Nephron progenitor cell (in vitro differentiated cells): ENCODE measurements at places on chromosomes 2 and 18.

DNA sequence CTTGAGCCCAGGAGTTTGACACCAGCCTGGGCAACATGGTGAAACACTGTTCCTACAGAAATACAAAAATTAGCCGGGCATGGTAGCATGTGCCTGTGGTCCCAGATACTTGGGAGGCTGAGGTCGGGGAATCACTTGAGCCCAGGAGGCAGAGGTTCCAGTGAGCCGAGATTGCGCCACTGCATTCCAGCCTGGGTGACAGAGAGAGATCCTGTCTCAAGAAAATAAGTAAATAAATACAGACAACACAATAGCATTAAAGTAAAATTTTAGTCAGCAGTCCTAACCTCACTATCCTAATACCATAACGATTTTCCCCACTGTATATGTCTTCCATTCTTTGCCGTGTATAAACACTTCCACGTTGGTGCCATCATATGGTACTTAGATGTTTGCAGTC lies 83.0 kb upstream of the MBOAT2 start:
- peaks cover 28% of the 10 kb centered on the region for H3K4me1 ChIP-seq
- peaks cover 5% of the 10 kb centered on the region for H3K27me3 ChIP-seq
- peaks cover 7% of the 10 kb centered on the region for H3K36me3 ChIP-seq

GRCh38 chr18:34322365-34323289 lies 97.9 kb upstream of the NOL4 start:
- H3K36me3 ChIP-seq = peaks cover 4% of the 10 kb centered on the region
- peaks cover 6% of the 10 kb centered on the region for H3K27me3 ChIP-seq
- no peak overlapping the region for H3K4me3 ChIP-seq
- no peak overlapping the region for H3K27ac ChIP-seq
- peak; percentile 67 for DNase-seq

DNA sequence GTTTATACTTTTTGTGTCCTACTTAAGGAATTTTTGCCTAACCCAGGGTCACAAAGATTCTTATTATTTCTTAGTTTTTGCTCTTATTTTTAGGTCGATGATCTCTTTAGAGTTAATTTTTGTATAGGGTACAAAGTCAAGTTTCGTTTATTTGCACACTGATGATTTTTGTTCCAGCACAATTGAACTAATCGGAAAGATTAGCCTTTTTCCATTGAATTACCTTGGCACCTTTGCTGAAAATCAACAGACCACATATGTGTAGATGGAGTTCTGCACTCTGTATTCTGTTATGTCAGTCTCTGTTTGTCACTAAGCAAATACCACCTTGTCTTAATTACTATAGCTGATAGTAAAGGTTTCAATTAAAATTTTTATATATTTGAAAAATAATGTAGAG lies 18.7 kb downstream of the EML4 start:
- peaks cover 33% of the 10 kb centered on the region for H3K4me1 ChIP-seq
- H3K4me3 ChIP-seq = no peak overlapping the region
- no peak overlapping the region for H3K27ac ChIP-seq
- DNase-seq = no peak

- no peaks in the 10 kb centered on the region for H3K36me3 ChIP-seq
- no peaks in the 10 kb centered on the region for H3K4me1 ChIP-seq
- H3K27me3 ChIP-seq = peaks cover 5% of the 10 kb centered on the region
- H3K4me3 ChIP-seq = no peak overlapping the region
- no peak for DNase-seq
- H3K27ac ChIP-seq = no peak overlapping the region
Measured at GRCh38 chr18:35549564-35549963, 32.0 kb upstream of the GALNT1 start.

DNA sequence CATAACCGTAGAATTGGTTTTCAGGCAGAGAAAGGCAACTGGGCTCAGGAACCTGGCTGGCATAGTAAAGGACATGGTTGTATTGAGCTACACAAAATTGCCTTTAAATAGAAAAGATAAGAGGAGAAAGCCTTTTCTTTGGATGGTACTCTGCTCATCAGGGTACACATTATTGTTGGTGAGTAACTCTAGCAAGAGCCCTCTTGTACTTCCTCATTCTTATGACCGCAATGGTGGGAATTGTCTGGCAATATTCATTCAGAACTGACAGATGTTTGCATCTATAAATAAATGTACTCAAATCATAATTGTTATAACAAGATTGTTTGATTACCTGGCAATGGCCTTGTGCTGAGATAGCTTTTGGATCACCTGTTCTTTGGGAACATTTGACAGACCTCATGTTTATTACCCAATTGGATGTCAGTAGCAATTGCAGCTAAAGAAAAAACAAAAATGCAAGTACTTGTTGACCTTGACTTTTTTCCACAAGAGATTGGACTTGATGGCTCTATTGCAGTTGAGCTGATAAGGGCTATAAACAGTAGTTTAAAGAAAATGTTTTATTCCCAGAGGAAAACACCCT lies 43.9 kb downstream of the MEIS1 start:
- peak overlapping the region; percentile 13 for H3K27ac ChIP-seq
- DNase-seq = no peak
- H3K27me3 ChIP-seq = no peaks in the 10 kb centered on the region

- peaks cover 35% of the 10 kb centered on the region for H3K4me1 ChIP-seq
- H3K27ac ChIP-seq = peak overlapping the region; percentile 98
- DNase-seq = no peak
- no peaks in the 10 kb centered on the region for H3K27me3 ChIP-seq
Measured at GRCh38 chr2:64019975-64020528, 824 bp upstream of the VPS54 start.

GRCh38 chr2:126801473-126801872 lies 97.2 kb upstream of the TEX51 start:
- H3K27me3 ChIP-seq = peaks cover 5% of the 10 kb centered on the region
- no peak for DNase-seq
- no peaks in the 10 kb centered on the region for H3K4me1 ChIP-seq
- H3K4me3 ChIP-seq = no peak overlapping the region
- H3K27ac ChIP-seq = no peak overlapping the region

GRCh38 chr2:95271381-95271971 lies 2.8 kb upstream of the PROM2 start:
- H3K4me1 ChIP-seq = peaks cover 14% of the 10 kb centered on the region
- peaks cover 3% of the 10 kb centered on the region for H3K27me3 ChIP-seq
- H3K4me3 ChIP-seq = no peak overlapping the region
- DNase-seq = no peak
- no peak overlapping the region for H3K27ac ChIP-seq
- no peaks in the 10 kb centered on the region for H3K36me3 ChIP-seq

DNA sequence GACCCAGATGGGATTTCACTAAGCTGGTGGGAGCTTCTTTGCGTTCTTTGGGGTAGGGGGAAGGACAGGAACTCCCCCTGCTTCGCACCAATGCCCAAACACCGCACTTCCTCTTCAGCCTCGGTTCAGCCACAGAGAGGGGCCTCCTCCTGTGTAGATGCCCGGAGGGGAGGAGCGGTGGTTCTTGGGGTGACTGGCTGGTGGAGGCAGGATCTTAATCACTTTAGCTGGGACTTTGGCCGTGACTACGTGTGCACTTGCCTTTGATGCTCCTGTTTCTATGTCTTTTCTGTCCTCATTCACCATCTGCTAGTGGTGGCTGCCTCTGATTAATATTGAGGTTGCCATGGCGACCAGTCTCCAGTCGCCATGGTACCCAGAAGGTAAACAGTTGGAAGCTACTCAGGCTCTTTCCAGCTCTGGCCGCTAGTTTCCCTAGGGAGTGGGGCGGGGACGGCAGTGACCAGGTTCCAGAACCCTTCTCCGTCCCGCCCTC lies 1.9 kb downstream of the CNGA3 start:
- H3K27ac ChIP-seq = no peak overlapping the region
- H3K4me3 ChIP-seq = peak overlapping the region; percentile 48
- DNase-seq = peak; percentile 16
- no peaks in the 10 kb centered on the region for H3K36me3 ChIP-seq
- H3K27me3 ChIP-seq = peaks cover 97% of the 10 kb centered on the region
- peaks cover 5% of the 10 kb centered on the region for H3K4me1 ChIP-seq

DNA sequence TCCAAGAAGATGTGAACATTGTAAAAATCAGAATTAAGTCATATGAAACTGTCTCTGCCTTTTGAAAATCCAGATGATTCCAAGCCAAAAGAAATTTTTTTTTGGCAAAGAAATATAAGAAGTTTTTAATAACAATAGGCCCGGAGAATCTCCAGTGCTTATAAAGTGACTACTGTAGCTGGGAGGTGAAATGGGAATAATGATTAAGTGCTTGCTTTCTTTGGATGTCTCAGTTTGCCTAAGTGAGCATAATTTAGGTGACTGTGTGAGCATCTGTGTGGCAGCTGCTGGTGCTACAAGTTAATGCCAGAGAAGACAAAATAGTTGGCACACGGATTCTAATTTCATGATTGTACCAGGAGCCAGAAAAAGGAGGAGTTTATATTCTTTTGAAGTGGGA lies 185.0 kb downstream of the LTBP1 start:
- DNase-seq = no peak
- H3K4me3 ChIP-seq = no peak overlapping the region
- H3K4me1 ChIP-seq = peaks cover 40% of the 10 kb centered on the region

- DNase-seq = no peak
- H3K27ac ChIP-seq = no peak overlapping the region
- H3K27me3 ChIP-seq = peaks cover 8% of the 10 kb centered on the region
- no peaks in the 10 kb centered on the region for H3K36me3 ChIP-seq
- no peak overlapping the region for H3K4me3 ChIP-seq
Measured at GRCh38 chr2:67272195-67272594, 124.9 kb upstream of the ETAA1 start.

DNA sequence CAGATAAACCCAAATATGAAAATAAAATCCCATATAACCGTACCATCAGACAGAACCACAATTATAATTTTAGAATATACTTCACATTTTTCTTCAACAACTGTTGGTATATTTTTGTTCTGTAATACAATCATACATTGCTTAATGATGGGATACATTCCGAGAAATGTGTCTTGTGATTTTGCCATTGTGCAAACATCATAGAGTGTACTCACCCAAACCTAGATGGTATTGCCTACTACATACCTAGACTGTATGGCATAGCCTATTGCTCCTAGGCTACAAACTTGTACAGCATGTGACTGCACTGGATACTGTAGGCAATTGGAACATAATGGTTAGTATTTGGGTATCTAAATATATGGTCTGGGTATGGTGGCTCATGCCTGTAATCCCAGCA lies 30.6 kb downstream of the MAPRE3 start:
- peaks cover 14% of the 10 kb centered on the region for H3K27me3 ChIP-seq
- no peaks in the 10 kb centered on the region for H3K36me3 ChIP-seq
- no peaks in the 10 kb centered on the region for H3K4me1 ChIP-seq
- H3K4me3 ChIP-seq = no peak overlapping the region
- no peak for DNase-seq
- H3K27ac ChIP-seq = no peak overlapping the region

DNA sequence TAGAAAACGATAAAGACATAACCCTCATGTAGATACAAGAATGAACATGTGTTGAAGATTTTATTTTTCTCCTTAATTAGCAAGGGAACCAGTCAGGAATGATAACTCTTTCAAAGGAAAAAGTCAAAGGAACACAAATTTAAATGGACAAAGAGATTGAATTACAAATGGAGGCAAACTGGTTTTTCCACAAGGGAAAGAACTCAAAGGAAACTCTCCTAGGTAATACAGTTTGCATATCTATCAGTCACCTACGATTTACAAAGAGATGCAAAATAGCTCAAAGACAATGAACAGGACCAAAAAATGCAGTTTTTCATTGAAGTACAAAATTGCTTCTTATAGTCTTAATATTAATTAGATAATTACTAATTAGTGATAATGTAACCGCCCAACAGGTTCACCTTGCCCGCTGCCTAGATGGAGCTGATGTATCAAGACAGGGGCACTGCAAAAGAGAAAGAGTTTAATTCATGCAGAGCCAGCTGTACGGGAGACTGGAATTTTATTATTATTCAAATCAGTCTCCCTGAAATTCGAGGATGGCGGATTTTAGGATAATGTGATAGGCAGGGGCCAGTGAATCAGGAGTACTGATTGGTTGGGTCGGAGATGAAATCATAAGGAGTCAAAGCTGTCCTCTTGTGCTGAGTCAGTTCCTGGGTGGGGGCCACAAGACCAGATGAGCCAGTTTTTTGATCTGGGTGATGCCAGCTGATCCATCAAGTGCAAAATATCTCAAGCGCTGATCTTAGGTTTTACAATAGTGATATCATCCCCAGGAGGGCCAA lies 151.0 kb downstream of the TMEM17 start:
- H3K4me3 ChIP-seq = no peak overlapping the region
- DNase-seq = no peak
- H3K27me3 ChIP-seq = no peaks in the 10 kb centered on the region
- no peaks in the 10 kb centered on the region for H3K4me1 ChIP-seq
- H3K36me3 ChIP-seq = peaks cover 5% of the 10 kb centered on the region
- no peak overlapping the region for H3K27ac ChIP-seq

DNA sequence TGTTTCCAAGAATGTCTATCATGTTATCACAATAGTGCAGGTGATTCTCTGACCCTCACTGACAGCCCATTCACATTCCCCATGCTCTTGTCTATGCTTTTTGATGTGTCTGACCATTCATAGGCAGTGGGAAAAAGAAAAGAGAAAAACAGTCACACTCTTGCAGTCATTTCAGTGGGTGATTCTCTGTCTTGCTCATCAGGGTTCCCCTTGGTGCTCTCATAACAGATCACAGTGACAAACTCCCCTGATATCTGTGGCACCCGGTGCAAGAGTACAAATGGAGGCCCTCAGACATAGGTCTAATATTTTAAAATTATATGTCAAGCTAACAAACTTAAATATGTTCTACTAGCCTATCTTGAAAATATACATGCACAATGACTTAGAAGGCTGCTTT lies 72.7 kb upstream of the PPP1CB start:
- no peaks in the 10 kb centered on the region for H3K36me3 ChIP-seq
- H3K27ac ChIP-seq = no peak overlapping the region
- peaks cover 55% of the 10 kb centered on the region for H3K4me1 ChIP-seq
- peaks cover 4% of the 10 kb centered on the region for H3K27me3 ChIP-seq
- DNase-seq = no peak

DNA sequence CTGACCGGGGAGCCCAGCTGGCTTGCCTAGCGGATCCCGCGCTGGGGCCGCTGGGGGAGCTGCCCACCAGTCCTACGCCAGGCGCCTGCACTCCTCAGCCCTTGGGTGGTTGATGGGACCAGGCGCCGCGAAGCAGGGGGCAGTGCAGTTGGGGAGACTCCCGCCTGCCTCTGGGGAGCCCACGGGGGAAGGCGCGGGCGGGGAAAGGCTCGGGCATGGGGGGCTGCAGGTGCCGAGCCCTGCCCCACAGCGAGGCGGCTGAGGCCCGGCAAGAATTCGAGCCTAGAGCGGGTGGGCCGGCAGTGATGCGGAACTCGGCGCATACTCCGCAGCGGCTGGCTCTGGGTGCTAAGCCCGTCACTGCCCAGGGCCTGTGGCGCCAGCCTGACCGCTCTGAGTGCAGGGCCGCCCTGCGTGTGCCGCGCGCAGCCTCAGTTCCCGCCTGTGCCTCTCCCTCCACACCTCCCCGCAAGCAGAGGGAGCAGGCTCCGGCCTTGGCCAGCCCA lies 249.1 kb upstream of the TEKT4 start:
- no peaks in the 10 kb centered on the region for H3K27me3 ChIP-seq
- no peaks in the 10 kb centered on the region for H3K36me3 ChIP-seq
- no peaks in the 10 kb centered on the region for H3K4me1 ChIP-seq
- H3K4me3 ChIP-seq = no peak overlapping the region
- no peak for DNase-seq

DNA sequence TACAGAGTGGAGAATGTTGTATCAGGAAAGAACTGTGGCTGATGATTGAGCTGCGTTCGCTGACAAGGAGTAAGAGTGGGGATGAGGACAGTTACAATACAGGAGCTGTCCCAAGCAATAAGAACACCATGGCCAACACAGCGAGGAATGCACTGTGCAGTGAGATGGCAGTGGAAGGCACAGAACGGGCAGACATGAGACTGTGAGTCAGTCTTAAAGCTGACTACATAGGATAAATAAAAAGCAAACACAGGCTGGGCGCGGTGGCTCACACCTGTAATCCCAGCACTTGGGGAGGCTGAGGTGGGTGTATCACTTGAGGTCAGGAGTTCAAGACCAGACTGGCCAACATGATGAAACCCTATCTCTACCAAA lies 89.8 kb downstream of the CABYR start:
- no peaks in the 10 kb centered on the region for H3K27me3 ChIP-seq
- H3K36me3 ChIP-seq = peaks cover 39% of the 10 kb centered on the region
- DNase-seq = no peak
- H3K4me1 ChIP-seq = peaks cover 33% of the 10 kb centered on the region
